ENCODE measurements at places on chromosomes 5 and 9.

DNA sequence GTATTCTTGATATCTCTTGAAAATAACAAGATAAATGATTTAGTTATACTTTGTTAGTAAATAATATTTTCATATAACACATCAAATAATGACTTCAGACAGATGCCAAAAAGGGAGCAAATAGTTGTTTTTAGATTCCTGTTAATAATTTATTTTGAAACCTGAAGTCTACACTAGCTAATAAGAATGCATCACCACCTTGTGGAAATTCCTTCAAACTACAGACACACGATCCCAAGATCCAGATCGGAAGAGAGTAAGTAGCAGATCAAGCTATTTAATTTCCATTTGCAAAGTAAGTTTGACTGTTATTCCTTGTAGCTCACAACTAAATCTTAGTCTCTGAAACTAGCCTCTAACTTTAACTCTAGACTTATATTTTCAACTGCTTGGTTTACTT is 35.5 kb upstream of the ISL1 start:
- DNase-seq, result peak; percentile 10
- no peaks in the 10 kb centered on the region for H3K4me1 ChIP-seq
- H3K4me3 ChIP-seq, result no peak overlapping the region
- H3K27me3 ChIP-seq, result no peaks in the 10 kb centered on the region

- peaks cover 22% of the 10 kb centered on the region for H3K4me1 ChIP-seq
- H3K27me3 ChIP-seq, result peaks cover 30% of the 10 kb centered on the region
- no peak overlapping the region for H3K27ac ChIP-seq
- no peak for DNase-seq
- H3K4me3 ChIP-seq, result peak overlapping the region; percentile 82
- peaks cover 5% of the 10 kb centered on the region for H3K36me3 ChIP-seq
Measured at GRCh38 chr9:136484153-136485048, 1.6 kb upstream of the SEC16A start.

GRCh38 chr9:35510383-35510753 is 20.5 kb downstream of the RUSC2 start:
- DNase-seq, result no peak
- no peak overlapping the region for H3K4me3 ChIP-seq
- H3K27ac ChIP-seq, result peak overlapping the region; percentile 95
- H3K36me3 ChIP-seq, result peaks cover 17% of the 10 kb centered on the region
- H3K4me1 ChIP-seq, result peaks cover 7% of the 10 kb centered on the region

DNA sequence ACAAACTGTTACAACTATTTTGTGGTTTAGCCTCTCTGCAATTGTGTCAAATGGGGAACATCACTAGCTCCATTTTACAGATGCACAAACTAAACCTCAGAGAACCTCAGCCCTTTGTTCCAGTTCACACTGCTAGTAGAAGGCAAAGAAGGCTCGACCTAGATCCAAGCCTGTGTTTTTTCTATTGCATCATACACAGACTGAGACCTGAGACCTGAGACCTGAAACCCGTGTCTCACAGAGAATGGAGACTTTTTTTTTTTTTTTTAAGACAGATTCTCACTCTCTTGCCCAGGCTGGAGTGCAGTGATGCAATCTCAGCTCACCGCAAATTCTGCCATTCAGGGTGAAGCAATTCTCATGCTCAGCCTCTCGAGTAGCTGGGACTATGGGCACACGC is 120.8 kb downstream of the GALNT10 start:
- H3K36me3 ChIP-seq, result no peaks in the 10 kb centered on the region
- no peak overlapping the region for H3K27ac ChIP-seq
- DNase-seq, result no peak
- no peak overlapping the region for H3K4me3 ChIP-seq

GRCh38 chr9:129549139-129549538 is 71.8 kb downstream of the C9orf50 start:
- no peak overlapping the region for H3K27ac ChIP-seq
- no peak overlapping the region for H3K4me3 ChIP-seq
- peaks cover 26% of the 10 kb centered on the region for H3K4me1 ChIP-seq
- no peaks in the 10 kb centered on the region for H3K36me3 ChIP-seq
- no peaks in the 10 kb centered on the region for H3K27me3 ChIP-seq

- no peaks in the 10 kb centered on the region for H3K27me3 ChIP-seq
- no peaks in the 10 kb centered on the region for H3K4me1 ChIP-seq
- H3K36me3 ChIP-seq, result no peaks in the 10 kb centered on the region
- DNase-seq, result no peak
Measured at GRCh38 chr5:83375049-83375745, 96.3 kb upstream of the VCAN start.

GRCh38 chr9:133348718-133349573 is 928 bp downstream of the RPL7A start:
- H3K36me3 ChIP-seq, result peaks cover 74% of the 10 kb centered on the region
- H3K27me3 ChIP-seq, result no peaks in the 10 kb centered on the region
- DNase-seq, result no peak
- H3K4me3 ChIP-seq, result peak overlapping the region; percentile 99
- H3K4me1 ChIP-seq, result peaks cover 19% of the 10 kb centered on the region

GRCh38 chr9:107397076-107398044 is 92.2 kb downstream of the KLF4 start:
- no peak for DNase-seq
- no peak overlapping the region for H3K27ac ChIP-seq
- no peaks in the 10 kb centered on the region for H3K36me3 ChIP-seq
- no peak overlapping the region for H3K4me3 ChIP-seq

GRCh38 chr9:135797507-135798262 is 95.7 kb downstream of the KCNT1 start:
- H3K36me3 ChIP-seq, result no peaks in the 10 kb centered on the region
- DNase-seq, result peak; percentile 34
- no peak overlapping the region for H3K27ac ChIP-seq
- peaks cover 10% of the 10 kb centered on the region for H3K27me3 ChIP-seq

DNA sequence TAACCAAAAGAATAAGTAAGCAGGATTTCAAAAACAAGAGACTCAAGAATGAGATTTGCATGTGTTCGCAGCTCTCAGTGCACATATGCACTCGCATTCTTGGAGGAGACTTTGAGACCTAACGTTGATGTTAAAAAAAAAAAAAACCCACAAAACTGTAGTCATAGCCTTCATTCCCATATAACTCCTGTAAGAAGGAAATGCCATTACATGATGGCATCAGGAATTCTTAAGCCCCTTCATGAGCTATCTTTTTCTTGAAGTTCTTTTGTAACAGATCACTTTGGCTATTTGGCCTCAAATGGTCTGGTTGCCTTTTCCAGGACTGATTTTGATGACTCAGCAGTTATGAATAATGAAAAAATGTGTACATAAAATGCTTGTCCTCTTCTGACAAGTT is 113.8 kb downstream of the ALDH1A1 start:
- no peaks in the 10 kb centered on the region for H3K4me1 ChIP-seq
- H3K4me3 ChIP-seq, result no peak overlapping the region

Measured in mesenchymal stem cell (in vitro differentiated cells and primary cell).